ENCODE measurements at places on chromosomes 3 and 15.

DNA sequence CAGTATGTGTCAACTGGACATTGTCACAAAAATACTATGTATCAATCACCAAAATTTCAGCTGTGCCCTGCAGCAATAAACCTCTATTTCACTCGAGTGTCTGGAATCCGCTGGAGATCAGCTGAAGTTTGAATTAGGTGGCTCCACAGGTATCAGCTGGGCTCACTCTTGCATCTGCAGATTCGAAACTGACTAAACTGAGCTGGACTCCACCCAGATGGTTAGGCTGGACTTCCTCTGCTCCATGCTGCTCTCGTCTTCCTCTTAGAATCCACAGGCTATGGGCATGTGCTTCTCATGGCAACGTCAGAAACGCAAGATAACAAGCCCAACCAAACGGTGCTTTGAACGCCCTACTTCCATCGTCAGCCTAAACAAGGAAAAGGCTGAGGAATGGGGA lies 565.3 kb upstream of the ROBO2 start:
- no peak for DNase-seq

DNA sequence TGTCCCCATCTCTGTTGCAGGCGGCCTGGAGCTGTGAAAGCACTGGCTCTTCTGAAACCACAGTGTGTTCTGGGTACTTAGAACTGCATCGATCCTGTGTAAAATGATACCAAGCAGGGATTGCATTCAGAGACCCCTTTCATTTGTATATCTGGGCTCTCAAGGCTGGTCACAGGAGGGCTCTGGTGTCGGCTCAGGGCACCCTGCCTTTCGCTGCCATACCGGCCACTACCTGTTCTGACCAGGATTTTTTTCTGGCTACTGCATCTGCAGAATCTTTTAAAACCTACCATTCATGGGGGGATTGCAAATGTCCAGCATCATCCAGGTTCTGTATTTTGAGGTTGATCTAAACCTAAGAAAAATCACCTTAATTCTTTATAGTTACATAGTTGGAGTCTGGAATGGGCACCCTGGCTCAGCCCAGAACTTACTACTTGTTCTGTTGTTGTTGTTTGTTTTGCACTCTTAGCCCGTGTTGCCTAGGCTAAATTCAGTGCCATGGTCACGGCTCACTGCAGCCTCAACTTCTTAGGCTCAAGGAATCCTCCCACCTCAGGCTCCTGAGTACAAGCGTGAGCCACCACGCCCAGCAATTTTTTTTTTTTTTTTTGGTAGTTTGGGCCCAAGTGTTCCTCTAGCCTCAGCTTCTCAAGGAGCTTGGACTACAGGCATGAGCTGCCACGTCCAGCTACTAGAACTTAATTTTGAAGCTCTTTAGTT lies 52.7 kb downstream of the TRIM71 start:
- no peak for DNase-seq

- DNase-seq, result no peak
Observed at GRCh38 chr3:189790658-189791057, 159.5 kb downstream of the TP63 start.

DNA sequence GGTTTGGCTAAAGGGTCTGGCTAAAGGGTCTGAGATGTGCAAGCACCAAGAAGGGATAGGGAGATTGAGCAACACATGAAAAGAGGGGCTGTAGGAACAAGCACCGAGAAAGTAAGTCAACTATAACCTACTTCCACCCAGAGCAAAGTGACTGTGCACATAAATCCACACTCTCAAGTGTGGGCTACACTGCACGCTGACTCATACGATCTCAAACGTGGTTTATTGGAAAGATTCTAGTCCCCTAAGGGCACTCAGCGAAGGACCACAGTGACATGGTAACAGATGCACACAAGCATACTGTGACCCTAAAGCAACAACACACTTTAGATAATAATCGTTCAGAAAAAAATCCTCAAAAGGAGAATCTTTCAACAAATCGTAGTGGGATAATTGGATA lies 48.0 kb downstream of the EHHADH start:
- no peak for DNase-seq

Measured in vagina (tissue), 2 donors.